Activated CD4-positive, alpha-beta T cell treated with anti-CD3 and anti-CD28 coated beads for 36 hours (primary cell): ENCODE measurements at places on chromosomes 7 and 10. TPM values are rescaled to one million over a fixed set of nuclear protein-coding genes. Genes with fewer than 3 reads are reported as not detected.

The JCAD gene
- not detected for total RNA-seq

The VIPR2 gene
- 0.42 TPM for total RNA-seq

The CPEB3 gene
- 1.8 TPM for total RNA-seq

The ERVW-1 gene
- not detected for total RNA-seq

The RBM28 gene
- 55.2 TPM for total RNA-seq

The DPYSL4 gene
- total RNA-seq = 15.0 TPM

The NUTM2D gene
- total RNA-seq = 1.5 TPM

The SLIT1 gene
- total RNA-seq = 1.4 TPM

The AKR1C2 gene
- not detected for total RNA-seq

The CLDN4 gene
- total RNA-seq = 0.16 TPM

The CYP3A4 gene
- total RNA-seq = not detected

The FAM25A gene
- total RNA-seq = not detected

The IDI2 gene
- total RNA-seq = not detected

The PILRA gene
- total RNA-seq = 0.80 TPM

The CHAT gene
- total RNA-seq = not detected

The CNTNAP2 gene
- total RNA-seq = not detected

The MAT1A gene
- total RNA-seq = not detected

The CALCR gene
- total RNA-seq = not detected

The VGF gene
- 0.11 TPM for total RNA-seq

The ERLIN1 gene
- 15.2 TPM for total RNA-seq

The PAX2 gene
- 0.05 TPM for total RNA-seq

The THSD7A gene
- total RNA-seq = not detected

The MRC1 gene
- total RNA-seq = 0.04 TPM

The AGAP5 gene
- total RNA-seq = 10.3 TPM

The FEZF1 gene
- total RNA-seq = not detected

The IGFBP3 gene
- total RNA-seq = 0.23 TPM

The BLNK gene
- not detected for total RNA-seq

The SCIN gene
- total RNA-seq = 0.25 TPM

The CAMK2G gene
- total RNA-seq = 19.4 TPM

The FRMPD2 gene
- not detected for total RNA-seq

The AOC1 gene
- not detected for total RNA-seq

The PTN gene
- total RNA-seq = not detected

The SP8 gene
- not detected for total RNA-seq

The CYP3A5 gene
- not detected for total RNA-seq

The TBXAS1 gene
- 5.1 TPM for total RNA-seq

The CEP55 gene
- total RNA-seq = 76.0 TPM

The C10orf53 gene
- not detected for total RNA-seq

The NEUROD6 gene
- total RNA-seq = not detected

The DIP2C gene
- total RNA-seq = 0.94 TPM
